AG04450 (cell line): ENCODE measurements at places on chromosomes 7 and 10.

- no peak for DNase-seq
Observed at GRCh38 chr7:31493714-31494181, 20.1 kb upstream of the ITPRID1 start.

- no peak for DNase-seq
Observed at GRCh38 chr7:86328801-86329433, 314.8 kb upstream of the GRM3 start.

GRCh38 chr7:44223362-44224079 is 22.7 kb downstream of the YKT6 start:
- DNase-seq = no peak

- no peak for DNase-seq
Observed at GRCh38 chr7:4822677-4823076, 39.2 kb downstream of the PAPOLB start.

- no peak for DNase-seq
Observed at GRCh38 chr7:155728116-155728515, 83.7 kb downstream of the RBM33 start.

DNA sequence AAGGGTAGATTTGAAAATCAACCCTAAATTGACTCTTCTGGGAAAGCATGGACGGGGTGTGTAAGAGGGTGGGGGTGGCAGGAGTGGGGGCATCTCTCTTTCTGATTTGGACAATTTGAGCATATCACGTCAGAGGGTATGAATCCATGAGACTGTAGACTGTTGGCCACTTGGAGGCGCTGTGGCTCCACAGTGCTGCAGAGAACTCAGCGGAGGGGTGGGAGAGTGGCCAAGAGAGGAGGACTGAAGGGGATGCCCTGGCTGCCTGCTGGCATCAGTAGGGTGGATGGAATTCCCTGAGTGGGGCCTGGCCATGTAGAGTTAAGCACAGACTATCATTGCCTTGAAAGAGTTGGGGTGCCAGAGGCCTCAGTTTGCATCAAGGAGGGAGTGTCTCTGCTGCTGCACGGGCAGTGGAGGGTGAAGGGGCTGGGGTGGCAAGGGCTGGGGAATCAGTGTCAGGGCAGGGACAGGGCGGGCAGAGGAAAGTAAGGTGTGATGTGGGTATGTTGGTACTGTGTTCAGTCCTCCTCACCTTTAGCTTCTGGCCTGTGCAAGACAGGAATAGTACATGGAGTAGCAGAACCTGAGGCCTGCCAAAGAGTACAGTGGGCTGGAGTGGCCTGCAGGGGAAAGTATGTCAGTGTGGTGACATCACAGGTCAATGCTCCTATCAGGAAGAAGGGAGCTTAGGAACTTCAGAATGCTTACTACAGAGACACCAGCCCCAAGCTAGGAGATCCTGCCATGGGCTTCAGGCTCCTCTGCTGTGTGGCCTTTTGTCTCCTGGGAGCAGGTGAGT is 133.5 kb upstream of the PRSS58 start:
- DNase-seq = no peak

DNA sequence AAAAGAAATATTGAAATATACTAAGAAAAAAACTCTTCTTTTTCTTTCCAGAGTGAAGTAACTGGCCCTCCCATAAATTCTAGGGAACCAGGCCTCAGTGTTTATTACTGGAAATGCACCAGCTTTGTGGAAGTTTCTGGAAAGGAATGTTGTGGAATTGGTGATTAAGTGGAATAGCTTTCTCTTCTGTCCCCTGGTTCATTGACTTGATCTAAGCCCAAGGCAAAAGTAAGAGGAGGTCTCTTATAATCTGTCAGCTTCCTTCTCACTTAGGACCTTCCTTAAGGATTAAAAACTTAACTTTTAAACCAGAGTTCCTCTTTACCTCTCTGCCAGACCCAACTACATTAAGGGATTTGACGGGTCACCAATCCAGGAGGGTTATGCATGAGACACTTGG is 266.2 kb downstream of the SLC25A13 start:
- no peak for DNase-seq

DNA sequence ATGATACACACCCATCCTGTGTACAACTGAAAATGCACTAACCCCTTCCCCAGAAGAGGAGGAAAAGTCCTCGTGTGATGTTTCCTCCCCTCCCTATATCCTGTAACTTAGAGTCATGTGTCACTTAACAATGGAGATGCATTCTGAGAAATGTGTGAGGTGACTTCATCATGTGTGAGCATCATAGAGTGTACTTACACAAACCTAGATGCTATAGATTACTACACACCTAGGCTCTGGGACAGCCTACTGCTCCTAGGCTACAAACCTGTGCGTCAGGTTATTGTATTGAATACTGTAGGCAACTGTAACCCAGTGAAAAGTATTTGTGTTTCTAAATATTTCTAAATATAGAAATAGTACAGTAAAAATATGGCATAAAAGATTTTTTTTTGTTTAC is 98.6 kb upstream of the FAM180A start:
- DNase-seq = no peak

DNA sequence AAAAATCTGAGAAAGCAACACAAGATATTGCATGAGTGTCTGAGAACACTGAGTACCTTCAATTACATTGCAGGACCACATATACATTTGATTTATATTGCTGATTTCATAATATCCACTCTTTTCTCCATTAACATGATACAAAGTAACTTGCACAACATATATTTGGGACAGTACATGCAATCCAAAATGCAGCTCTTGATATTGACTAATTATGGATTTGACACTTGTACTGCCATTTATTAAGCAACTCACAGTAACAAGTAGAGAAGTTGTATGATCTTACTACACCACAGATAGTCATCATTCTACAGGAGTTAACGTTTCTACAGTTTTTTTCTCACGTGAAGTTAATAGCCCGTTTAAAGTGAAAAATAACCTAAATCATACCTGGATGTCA is 46.7 kb downstream of the USP6NL start:
- no peak for DNase-seq

GRCh38 chr10:31030260-31030659 is 1.4 kb downstream of the ZNF438 start:
- no peak for DNase-seq

DNA sequence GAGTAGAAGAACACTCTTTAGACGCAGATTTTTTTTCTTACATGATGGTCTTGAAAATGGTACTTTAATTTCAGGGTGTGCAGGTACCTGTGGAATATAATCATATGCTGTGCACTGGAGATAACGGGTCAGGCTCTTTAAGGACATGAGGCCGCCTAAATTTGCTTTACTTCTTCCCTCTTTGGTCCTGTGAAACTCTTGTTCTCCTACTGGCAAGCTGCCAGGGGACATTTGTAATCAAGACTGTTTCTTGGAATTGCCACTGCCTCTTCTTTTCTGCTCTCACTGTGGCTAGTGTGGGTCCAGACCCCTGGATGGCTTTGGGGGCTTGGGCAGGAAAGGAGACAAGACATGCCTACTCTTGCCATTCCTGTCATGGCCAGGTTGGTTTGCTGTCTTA is 146.0 kb downstream of the SND1 start:
- DNase-seq = no peak

DNA sequence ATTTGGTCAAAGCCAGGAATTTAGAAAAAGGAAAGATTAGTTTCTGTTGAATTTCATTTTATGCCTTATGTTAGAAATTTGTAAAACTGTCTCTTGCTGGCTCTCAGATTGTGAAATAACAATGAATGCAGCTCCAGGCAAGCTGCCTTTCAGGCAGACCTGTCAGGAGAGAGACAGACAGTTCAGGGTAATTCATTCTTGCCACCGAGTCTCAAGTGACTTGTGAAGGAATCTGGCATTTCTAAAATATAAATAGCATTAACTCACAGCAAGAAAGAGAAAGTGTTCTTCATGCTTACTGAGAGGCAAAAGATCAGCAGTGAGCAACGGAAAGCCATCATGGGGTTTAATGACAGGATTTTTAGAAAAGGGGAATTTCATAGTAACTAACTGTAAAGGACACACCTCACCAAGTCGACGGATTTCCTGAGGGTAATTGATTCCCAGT is 442.3 kb upstream of the AKR1E2 start:
- DNase-seq = no peak

DNA sequence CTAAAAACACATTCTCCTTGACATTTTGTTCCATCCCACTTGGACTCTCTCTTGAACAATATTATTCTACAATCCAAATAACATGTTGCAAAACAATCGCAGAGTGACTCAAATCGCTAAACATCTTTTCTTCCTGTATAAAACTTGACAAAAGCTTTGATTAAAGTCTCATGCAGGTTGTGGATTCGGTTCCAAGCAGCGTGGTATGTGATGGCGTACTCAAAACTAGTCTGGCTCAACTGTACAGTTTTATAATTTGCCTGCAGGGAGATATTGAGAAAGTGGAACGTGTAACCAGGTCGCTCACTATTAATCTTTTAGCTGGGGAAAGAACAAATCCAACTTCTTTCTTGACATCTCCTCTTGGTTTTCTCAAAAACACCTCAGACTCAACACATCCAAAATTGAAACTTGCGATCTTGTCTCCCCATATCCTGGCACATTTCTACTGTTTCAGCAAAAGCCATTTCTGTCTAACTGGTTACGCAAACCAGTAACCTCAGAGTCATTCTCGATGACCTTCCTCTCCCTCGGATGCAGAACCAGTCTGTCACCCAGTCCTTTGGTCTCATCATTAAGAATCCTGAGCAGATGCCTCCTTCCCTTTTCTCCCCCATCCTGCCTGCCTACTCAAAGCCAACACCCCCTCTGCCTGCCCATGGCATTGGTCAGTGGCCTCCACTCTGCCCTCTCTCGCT is 100.1 kb downstream of the CACNB2 start:
- no peak for DNase-seq

DNA sequence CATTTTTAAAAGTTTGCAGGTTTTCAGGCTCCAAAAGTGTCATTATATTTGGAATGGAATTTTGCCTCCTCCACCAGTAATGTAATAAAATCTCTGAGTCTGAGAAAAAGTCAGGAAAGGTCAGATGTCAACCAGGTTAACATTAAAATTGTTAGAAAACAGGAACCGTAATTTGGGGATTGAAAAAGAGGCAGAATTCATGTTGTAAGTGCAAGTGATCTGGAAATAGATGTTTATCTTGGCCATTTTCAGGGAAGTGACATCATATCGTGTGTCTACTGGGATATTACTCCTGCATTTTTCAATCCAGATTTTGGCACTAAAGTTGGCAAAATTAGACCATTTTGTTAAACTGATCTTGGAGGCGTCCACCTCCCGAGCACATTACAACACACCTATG is 428.5 kb upstream of the MGMT start:
- DNase-seq = no peak

- DNase-seq = no peak
Observed at GRCh38 chr7:8594115-8594514, 160.7 kb downstream of the NXPH1 start.

GRCh38 chr7:94173436-94173835 is 169.3 kb upstream of the BET1 start:
- no peak for DNase-seq
